ENCODE measurements at places on chromosomes 6 and 20. TPM values are rescaled to one million over a fixed set of nuclear protein-coding genes. Genes with fewer than 3 reads are reported as not detected.
A peak's percentile ranks its signal among the peaks of the same experiment; 100 is the strongest.

Gene BEND3
- total RNA-seq = 0.83 TPM

Gene APOBEC2
- not detected for total RNA-seq

Gene XKR7
- total RNA-seq = not detected

Gene ZNFX1
- 29.5 TPM for total RNA-seq

Gene COL12A1
- 1,023 TPM for total RNA-seq

Gene COL20A1
- total RNA-seq = not detected

Gene ARMC2
- 4.0 TPM for total RNA-seq

Gene EYS
- total RNA-seq = not detected

Gene NOTCH4
- total RNA-seq = 0.77 TPM

Gene RPS6KA2
- 109 TPM for total RNA-seq

Gene DZANK1
- total RNA-seq = 0.83 TPM

Gene SNAI1
- total RNA-seq = 0.66 TPM

Gene PROCR
- total RNA-seq = 46.0 TPM

Gene CAGE1
- under 0.01 TPM for total RNA-seq

Gene SIM1
- total RNA-seq = not detected

Gene HSPA1L
- total RNA-seq = 3.1 TPM

DNA sequence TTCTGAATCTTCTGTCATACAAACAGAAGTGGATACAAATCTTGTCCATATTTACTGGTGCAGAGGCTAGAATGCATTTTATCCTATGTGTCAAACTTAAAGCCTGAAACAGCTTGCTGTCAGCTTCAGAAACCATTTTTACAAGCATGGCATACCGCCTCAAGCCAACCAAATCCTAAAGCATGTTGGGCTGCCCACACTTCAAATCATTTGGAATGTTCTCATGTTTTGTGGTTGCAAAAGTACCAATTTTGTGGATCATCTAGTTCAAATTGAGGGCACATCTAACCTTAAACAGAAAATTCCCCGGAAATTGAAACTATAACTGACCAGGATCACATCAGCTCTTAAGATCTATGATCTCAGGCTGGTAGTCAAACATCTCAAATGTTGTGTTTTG lies 3.2 kb downstream of the GPR63 start:
- DNase-seq = no peak

- DNase-seq = peak; percentile 58
These were observed 15.0 kb upstream of the TFAP2A start for GRCh38 chr6:10429638-10430427.

GRCh38 chr6:21588481-21589351 lies 4.8 kb upstream of the SOX4 start:
- DNase-seq = peak; percentile 93

DNA sequence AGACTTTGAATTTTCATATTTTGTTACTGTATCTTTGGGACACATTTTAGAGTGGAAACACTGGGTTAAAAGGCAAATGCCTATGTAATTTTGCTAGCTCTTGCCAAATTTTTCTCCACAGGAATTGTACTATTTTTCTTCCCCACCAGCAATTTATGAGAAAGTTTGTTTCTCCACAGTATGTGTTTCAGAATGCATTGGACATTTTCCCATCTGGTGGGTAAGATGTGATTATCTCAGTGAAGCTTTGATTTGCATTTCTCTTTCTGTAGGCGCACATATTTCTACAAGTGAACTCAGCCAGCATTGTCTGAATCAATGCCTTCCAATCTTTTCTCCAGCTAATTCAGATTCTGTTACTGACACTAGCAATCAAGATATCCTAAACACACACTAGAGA lies 157.8 kb downstream of the RCAN2 start:
- DNase-seq = no peak

DNA sequence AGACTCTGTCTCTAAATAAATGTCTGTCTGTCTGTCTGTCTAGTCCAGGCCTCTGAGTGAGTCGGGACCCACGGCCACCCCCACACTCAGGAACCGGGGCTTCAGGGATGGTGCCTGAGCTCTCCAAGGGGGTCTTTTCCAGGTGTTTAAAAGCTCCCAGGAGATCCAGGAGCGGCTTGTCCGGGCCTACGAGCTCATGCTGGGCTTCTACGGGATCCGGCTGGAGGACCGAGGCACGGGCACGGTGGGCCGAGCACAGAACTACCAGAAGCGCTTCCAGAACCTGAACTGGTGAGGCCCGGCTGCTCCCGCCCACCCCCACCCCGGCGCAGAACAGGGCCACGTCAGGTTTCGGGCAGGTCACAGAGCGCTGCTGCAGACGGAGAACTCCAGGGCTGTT lies 5.5 kb upstream of the COL9A3 start:
- DNase-seq = no peak

DNA sequence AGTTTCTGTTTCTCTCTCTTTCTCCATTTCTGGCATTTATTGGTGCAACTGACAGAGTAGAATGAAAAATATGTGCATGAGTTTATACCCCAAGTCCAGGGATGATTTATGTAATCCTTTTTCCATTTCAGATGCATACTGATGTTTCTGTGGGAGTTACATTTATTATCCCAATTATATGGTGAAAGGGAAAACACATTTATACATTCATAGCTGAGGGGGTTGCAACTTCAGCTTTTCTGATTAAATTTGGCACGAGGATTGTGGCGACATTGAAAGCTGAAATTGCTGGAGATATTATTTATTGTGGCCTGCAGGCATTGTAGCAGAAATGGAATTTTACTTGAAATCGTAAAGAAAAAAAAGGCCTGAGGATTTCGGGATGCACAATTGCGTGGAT lies 31.5 kb upstream of the FNDC1 start:
- no peak for DNase-seq

DNA sequence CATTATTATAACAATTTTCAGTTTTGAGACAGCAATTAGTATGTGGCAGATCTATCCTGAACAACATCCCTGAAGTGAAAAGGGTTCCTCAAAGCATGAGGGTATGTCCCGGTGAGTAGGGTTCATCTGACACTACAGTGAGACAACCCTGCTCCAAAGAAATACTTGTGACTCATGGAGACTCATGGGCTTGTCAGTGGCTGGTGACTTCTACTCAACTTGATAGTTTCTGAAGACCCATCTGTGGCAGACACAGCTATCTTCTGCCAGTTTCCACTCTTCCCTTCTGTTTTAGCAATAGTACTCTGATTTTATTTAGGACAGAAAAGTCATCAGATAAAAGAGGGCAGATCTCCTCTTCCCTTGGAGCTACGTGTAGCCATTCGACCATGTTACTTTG lies 41.4 kb downstream of the MAP3K7 start:
- no peak for DNase-seq

- DNase-seq = peak; percentile 14
These were observed 195.5 kb downstream of the EPM2A start for GRCh38 chr6:145539831-145540230.

DNA sequence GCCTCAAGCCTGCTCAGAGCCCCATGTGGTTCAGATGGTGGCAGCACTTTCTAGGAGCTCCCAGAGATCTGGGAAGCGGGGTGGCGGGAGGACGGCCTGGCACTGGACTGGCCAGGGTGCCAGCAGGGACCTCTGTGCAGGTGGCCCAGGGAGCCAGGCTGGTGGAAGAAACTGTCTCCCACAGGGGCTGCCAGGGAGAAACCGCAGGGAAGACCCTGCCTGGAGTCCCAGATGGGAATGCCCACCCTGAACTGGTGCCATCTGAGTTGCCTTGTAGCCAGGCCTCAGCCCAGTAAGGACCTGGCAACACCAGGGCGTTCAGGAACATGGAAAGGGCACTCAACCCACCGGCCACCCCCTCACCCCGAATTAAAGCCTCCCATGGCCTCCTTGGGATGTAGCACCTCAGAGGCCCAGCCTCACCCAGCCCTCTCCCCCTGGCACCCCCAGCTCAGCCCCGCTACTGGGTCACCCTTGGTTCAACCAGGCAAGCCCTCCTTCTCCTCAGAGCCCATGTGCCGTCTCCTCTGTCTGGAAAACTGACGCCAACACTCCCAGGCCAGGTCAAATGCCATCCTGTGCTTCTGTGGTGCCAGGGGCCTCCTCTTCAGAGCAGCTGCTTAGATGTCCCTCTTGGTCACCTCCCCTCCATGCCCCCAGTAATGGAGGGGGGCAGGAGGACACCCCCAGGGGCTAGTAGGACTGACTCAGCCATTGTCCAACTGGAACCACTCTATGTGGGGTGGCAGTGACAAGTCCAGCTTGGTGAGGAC lies 5.9 kb upstream of the C20orf144 start:
- no peak for DNase-seq

- DNase-seq = peak; percentile 82
These were observed 154.8 kb downstream of the PDSS2 start for GRCh38 chr6:107304421-107305025.

GRCh38 chr6:116330511-116330910 lies 40.2 kb upstream of the DSE start:
- no peak for DNase-seq

- DNase-seq = peak; percentile 95
These were observed 68.7 kb upstream of the STMND1 start for GRCh38 chr6:17032988-17033634.

DNA sequence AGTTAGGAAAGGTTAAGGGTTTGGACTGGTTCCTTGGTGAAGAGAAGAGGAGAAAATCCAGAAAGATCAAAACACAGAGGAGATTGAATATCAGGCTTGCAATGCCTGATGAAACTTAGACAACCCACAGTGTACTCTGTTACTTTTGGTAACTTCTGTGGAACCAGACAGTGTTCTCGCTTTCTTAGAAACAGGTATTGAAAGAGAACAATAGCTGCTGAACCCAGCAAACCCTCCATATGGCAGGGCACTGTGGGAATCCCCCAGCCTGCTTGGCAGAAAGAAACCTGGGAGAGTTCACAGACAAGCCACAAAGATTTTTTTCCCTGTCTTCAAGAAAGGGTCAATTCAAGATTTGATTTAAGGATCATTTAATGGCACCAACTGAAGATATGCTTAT lies 342.8 kb downstream of the FOXA2 start:
- no peak for DNase-seq

DNA sequence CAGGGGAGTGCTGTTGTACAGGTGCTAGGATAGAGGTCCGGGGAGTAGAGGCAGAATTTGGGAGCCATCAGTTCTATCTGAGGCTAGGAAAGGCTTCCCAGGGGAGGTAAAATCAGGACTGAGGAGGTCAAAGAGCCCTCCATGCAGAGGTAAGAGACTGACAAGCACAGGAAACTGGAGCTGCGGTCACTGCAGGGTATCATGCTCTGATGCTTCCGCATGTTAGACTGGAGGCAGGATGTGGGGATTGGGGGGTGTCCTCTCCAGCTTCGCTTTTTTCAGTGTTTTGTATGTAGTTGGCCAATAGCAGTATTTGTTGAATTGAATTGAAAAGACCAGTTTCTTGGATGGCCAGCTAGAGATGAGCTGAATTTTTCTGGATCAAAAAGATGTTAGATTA lies 87.8 kb downstream of the SLC22A3 start:
- DNase-seq = no peak

DNA sequence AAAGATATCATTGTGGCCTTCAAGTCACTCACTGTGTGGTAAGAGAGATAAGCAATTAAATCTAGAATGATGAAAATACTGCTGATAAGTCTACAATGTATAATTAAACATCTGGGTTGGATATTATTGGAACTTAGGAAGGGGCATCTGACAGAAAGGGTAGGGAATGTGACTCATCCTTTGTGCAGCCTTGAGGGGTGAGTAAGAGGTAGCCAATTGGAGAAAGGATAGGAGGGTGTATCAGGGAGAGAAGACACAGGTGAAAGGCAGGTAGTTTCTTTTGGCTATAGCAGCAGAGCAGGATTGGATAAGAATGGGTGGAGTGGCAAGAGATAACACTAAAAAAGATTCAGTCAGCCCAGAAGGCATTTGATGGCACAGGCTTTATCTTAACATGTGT lies 182.0 kb downstream of the COL21A1 start:
- no peak for DNase-seq

GRCh38 chr6:137925141-137925698 lies 58.2 kb downstream of the TNFAIP3 start:
- no peak for DNase-seq

GRCh38 chr6:47741807-47742206 lies 40.0 kb upstream of the OPN5 start:
- DNase-seq = peak; percentile 86

GRCh38 chr6:17602888-17603287 lies 2.8 kb downstream of the FAM8A1 start:
- DNase-seq = no peak

GRCh38 chr6:21504790-21505189 lies 88.8 kb upstream of the SOX4 start:
- DNase-seq = no peak

- peak; percentile 58 for DNase-seq
These were observed 34.7 kb upstream of the FKBP1A start for GRCh38 chr20:1427457-1428054.

- peak; percentile 75 for DNase-seq
These were observed 8.5 kb downstream of the TMEM242 start for GRCh38 chr6:157314705-157315321.

DNA sequence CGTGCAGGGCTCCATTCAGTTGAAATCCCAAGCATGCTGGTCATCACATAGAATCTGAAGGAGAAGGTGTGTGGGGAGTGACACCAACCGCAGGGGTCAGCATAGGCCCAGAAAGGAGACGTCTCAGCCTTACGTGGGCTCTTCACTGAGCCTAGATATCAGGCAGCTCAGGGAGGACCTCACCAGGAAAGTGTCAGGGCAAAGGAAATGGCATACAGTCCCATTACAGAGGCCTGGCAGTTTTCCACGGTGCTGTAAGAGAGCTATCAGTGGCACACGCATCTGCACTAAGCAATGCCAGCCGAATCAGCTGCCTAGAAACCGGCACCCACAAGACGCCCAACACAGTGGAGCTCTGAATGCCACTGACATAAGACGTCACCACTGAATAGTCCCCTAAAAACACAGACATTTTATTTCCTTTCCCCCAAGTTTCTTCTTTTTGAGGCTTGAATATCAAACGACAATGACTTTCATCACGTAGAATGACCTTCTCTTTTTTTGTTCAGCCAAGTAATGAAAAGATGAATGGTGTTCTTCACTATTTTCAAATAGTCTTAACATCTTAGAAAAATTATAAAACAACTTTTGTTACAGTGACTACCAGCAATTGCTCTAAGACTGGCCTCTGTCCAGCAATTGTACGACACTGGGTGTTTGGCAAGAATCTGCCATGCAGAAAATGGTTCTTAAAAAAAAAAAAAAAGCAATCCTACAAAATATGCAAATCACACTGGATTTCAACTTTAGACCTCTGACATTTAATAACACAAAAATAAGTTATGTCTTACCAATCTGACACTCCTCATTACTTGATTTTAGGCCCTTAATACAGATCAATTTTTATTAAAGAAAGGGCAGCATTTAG lies 88.9 kb upstream of the FOXQ1 start:
- no peak for DNase-seq

DNA sequence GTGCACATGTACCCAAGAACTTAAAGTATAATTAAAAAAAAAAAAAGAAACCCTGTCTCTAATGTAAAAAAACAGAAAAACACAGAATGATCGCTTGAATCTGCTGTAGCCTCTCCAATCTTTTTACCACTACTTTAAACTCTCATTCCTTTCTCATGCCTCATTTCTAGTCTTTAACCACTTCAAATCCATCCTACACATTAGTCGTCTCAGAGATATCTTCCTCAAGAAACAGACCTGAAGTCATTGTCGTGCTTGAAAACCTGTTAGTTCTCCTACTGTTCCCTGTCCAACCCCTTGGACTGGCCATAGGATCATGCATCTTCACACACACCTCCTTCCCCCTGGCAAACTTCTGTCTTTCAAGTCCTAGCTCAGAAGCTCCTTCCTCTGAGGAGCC lies 112.1 kb upstream of the BCLAF1 start:
- peak; percentile 19 for DNase-seq

All from fibroblast of lung (primary cell).